ENCODE measurements at places on chromosomes 5 and 9.

DNA sequence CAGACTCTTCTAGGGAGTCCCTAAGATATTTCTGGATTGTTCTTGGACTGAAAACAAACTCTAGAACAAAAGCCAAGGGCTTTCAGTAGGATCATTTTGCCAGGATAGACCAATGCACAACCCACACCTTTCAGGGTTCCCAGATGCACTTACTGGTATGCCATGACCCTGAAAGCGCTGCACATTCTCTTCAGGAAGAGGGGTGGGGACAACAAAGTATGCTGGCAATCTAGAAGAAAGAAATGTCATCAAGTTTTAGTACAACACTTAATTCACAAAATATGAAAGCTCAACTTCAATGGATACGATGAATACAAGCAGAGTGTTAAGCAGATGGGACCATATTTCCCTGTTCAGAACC lies 57.2 kb downstream of the MTMR12 start:
- no peak for DNase-seq

DNA sequence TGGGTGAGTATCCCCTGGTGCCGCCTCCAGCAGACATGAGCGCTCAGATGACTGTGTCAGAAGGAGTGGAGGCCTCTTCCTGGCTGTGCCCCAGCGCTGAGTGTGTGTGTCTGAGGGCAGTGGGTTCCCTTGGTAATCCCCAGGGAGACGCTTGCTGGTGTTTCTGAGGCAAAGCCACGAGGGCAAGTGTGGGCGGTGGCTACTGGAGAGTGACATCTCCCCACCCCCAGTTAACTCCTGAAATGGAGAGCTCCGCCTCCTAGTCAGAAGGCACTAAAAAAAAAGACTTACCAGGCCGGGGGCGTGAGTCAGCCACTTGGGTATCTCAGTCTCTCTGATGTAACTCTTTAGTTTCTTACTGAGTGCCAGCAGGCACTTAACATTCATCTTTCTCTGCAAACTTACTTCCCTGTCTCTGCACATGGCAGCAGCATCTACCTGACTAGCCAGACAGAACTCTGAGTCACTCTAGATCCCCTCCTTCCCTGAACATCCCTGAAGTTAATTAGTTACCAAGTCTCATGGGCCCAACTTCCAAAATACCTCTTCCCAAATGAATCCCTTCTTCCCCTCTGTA lies 19.3 kb downstream of the ORM2 start:
- no peak for DNase-seq

GRCh38 chr5:8523501-8523900 lies 654.6 kb downstream of the MTRR start:
- DNase-seq: no peak

DNA sequence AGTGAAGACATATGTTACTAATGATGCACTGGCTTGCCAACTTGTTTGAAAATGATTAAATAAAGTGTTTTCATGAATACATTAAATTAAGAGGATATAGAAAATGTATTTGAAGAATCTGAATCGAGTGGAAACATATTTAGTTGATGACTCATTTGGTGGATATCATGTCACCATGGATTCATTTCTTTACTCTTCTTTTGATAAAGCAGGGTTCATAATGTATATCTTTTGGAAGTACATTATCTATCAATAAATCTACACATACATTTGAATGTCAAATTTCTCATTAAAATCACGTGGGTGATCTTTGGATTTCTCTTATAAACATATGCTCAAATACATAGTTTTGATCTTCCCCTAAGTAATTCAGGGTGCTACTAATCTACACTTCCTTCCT lies 1148.1 kb upstream of the ACO1 start:
- no peak for DNase-seq

GRCh38 chr5:143229426-143229895 lies 174.0 kb downstream of the NR3C1 start:
- no peak for DNase-seq

DNA sequence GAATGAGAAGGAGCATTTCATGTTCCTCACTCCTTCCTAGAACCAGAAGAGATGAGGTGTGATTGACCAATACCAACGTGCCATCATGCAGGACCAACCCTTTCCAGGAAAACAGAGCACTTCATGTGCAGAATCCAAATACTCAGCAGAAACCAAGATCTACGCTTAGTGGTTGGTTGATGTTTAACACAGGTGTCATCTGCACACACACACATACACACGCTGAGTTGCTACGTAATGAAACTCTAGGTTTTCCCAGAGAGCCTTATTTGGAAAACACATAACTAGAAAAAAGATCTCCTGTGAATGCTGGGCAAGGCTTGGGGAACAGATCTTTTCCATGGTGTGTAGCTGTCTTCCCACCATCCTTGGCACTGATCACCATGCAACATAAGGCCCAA lies 21.1 kb upstream of the ZNF622 start:
- DNase-seq: no peak

GRCh38 chr9:34651876-34652601 lies at the start of gene IL11RA:
Gene IL11RA, plus strand, starts transcription at chr9:34652185. Its CDS starts 3,033 bp downstream, at chr9:34655218.
- no peak for DNase-seq

DNA sequence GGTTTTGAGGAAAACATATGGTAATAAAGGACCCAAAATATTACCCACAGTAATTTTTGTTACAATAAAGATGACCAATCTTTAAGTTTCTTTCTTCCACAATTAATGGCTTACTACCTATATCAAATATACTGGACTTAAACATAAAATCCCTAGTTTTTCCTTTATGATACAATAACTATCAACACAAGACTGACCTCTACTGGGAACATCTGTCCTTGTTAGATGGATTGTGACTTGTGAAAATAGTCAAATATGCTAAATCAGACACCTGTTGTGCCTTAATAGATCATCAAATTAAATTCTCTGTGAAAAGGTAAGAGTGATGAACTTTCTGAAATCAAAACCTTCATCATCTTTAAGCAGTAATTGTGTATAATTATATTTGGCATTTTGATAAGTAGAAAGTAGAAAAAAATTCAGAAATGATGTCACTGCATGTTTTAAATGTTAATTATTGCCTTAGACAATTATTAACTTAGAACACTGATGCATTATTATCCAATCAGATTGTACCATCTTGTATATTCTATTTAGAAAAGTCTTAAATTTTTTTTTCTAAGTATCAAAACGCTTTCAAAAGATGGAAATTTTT lies 113.6 kb downstream of the DEPDC1B start:
- no peak for DNase-seq

DNA sequence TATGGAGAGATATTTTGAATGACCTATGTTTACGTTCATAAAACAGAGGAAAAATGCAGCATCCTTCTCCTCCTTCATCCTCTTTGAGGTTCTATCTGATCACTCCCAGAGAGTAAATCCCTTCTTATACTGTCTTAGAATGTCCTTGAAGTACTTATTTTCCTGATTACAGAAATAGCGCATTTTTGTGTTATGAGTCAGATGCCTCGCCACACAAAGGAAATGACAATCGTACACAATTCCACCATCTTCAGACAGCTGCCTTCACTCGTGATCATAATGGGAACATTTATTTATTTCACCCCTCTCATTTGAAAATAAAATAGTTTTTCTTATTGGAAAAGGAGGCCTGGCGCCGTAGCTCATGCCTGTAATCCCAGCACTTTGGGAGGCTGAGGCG lies 2.4 kb upstream of the GLT6D1 start:
- no peak for DNase-seq

DNA sequence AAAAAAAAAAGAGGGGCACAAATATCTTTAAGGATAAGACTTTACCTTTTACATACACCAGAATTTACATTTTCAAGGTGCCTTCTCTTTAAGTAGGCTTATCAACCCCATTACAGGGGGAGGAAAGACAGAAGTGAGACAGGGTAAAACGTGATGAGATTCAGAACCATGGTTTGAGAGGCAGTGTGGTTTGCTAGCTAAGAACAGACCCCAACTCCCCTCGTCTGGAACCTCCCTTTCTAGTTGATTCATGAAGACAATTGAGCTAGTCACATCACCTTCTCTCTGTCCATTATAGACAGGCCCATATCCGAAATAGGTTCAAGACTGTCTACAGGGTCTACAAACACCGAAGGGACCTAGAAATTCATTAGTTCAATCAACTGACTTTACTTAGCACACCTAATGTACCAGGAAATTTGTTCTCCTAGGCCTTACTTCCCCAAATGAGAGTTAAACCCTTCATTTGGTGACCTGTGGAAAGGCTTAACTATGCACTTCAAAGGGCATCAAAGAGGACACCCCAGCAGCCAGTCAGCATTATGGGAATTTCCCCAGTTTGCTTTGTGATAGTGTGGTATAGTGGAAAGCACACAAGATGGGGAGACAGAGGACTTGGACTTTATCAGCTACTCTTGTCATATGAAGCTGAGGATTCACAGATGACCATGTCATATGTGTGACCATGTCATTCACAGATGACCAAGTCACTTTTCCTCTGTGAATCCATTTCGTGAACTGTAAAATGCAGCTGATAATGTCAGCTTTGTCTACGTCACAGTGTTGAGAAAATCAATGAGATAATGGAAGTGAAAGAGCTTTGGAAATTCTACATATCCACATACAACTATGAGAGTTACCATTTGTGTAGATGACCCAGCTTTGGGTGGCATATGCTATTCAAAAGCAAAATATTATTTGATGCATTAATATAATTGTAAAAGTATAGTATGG lies 40.2 kb upstream of the CYFIP2 start:
- no peak for DNase-seq

DNA sequence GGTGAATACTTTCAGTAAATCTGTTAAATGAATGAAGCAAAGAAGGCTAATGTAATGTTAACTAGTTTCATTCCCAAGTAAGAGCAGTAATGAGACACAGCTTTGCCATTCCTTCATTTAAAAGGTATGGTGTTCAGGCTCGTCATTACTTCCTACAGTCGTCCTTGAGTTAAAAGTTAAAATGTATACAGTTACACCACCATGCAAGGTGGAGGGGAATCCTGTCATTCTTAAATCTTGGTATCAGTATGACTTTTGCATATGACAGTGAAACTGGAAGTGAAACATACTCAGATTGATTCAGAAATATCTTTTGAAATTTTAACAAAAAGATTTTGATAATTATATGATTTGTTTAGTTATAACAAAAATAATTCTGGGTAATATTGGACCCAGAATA lies 25.9 kb downstream of the MTRR start:
- no peak for DNase-seq

GRCh38 chr5:108727236-108727650 lies 20.5 kb upstream of the FER start:
- no peak for DNase-seq

DNA sequence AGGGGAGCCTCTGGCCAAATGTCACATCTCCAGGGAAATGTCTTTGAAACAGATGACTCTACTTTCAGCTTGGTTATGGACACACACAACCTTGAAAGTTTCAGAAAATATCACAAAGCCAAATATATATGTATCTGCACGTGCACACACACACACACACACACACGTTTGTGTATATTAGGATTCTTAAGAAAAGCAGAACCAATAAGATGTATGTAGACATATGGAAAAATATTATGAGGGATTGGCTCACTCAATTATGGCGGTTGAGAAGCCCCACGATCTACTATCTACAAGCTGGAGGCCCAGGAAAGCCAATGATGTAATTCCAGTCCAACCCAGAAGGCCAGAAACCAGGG lies 194.9 kb downstream of the PALM2AKAP2 start:
- no peak for DNase-seq

GRCh38 chr5:83922699-83923098 lies 202.0 kb upstream of the HAPLN1 start:
- no peak for DNase-seq

GRCh38 chr5:36943584-36943983 lies 67.0 kb downstream of the NIPBL start:
- DNase-seq: no peak

GRCh38 chr5:75601567-75601966 lies 9.7 kb upstream of the ANKDD1B start:
- DNase-seq: no peak

DNA sequence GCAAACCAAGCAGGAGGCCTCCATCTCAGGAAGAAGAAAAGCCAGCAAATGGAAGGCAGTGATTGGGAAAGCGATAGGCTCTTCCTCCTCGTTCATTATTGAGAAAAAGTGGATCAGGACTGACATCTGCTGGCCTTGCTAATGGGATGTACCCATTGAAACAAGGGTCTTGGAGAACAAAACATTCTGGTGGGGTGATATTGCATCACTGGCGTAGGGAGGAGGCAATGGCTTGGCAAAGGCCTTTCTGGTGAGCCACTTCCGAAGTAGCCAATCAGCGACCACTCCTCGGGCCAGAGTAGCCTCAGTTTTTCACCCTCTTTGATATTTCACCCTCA lies 86.7 kb upstream of the NFIB start:
- DNase-seq: no peak

- no peak for DNase-seq
Measured at GRCh38 chr9:4048441-4048840, 251.4 kb downstream of the GLIS3 start.

DNA sequence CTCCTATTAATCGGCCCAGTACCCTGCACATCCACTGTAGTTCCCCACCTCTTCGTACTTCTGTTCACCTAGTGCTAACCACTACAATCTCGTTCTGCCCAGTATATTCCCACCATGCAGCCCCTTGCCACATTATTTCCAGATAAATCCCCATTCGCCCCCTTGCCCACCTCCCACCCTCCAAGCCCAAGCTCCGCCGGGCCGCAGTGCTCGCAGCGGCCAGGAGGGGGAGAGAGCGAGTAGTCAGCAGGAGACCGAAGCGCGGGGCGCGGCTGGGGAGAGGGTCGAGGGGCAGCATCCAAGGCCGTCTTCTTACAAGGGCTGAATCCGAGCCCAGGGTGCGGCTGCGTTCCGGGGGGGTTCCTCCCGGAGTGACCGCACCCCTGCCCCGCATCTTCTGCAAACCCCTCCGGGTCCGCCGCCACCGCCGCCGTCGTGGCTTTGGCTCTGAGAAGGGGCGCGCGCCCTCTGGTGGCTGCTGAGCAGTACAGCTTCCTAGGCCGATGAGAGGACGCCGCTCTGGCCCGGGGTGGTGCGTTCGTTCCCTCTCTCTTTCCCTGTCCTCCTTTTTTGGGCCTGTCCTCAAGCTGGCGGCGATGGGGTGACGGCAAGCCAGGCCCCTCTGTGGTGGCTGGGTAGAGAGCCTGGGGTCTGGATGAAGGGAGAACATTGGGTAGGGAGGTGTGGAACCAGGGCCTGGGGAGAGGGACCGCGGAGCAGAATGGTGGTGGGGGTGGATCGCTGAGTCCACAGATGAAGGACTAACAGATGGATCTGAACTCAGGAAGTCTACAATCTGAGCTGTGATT lies 30.0 kb upstream of the PSD2 start:
- DNase-seq: no peak

DNA sequence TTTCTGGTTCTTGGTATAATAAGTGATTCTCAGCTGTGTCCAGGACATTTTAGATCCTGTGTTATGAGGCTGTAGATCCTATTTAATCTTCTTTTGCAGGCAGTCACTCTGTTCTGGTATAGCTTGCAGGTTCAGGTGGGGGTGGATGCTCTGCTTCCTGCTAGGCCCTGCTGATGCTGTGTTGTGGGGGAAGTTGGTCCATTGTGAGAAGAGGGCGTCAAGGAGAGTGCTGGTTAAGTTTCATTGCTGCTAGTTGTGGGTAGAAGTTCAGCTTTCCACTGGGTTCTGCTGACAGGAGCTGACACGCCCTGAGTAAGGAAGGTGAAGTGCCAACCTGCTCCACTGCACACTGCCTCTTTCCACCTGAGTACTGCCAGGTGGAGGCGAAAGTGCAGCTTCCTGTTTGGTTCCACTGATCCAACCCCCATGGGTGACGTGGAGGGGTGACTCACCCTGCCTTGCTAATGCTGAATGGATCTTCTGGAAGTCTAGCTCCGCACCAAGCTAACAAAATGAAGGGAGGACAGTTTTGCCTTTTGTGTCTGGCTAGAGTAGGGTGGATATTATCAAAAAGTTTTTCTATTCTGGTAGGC lies 16.3 kb downstream of the NMRK1 start:
- no peak for DNase-seq
